T1000 (cell line): ENCODE measurements at places on chromosomes 1 and 21.

DNA sequence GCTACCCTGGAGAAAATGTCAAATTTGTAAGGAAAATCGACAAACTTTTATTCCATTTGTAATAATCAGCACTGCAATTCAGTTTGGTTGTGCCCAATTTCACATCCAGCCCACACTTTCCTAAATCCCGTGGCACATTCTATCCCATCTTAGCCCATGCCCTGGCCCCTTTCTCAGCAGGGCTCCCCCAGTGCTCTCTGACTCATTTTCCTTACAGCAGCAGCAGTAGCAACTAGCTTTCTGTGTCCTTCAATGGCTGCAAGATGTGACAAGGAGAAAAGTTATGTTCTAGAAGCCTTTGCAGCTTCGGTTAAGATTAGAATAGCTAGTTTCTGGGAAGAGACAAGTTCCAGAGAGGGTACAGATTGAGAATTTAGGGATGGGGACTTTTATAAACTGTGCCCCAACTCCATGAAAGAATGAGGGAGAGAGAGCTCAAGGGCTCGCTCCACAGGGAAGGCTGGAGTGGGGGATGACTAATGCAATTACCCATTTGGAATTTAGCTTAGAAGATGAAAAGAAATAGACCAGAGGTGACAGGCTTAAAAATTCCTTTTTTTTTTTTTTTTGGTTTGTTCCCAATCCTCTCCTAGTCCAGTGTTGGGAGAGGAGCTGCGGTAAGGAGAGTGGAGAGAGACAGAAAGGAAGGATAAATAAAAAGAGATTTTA, 47.0 kb upstream of the POU2F1 start:
- DNase-seq: no peak

GRCh38 chr1:223140611-223141405, 2.2 kb downstream of the TLR5 start:
- DNase-seq: no peak

DNA sequence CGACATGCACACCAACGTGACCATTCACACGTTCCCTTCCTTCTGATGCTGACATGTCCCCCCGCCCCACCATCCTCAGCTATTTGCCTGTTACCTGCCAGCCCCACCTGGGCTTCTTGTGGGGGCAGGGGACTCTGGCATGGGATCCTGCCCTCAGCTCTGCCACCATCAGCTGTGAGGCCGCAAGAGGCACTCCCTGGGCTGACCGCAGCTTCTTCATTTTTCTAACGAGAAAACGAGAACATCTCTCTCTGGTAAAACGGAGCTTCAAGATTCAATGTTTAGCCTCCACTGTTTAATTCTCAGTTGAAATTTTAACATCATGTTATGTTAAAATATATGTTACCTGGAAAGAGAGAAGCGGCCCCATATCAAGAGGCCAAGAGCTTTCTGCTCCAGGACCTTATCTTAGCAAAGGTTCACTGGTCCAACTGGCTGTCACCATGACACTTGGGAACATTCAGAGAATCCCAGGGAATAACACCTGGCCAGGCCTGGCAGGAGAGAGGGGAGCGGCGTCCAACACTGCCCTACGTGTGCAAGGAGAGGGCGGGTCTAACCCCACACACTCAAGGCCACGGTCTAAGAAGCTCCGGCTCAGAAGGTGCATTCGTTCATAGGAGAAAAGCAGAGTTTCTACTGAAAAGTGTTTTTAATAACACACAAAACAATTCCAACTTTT, 51.3 kb downstream of the HLCS start:
- DNase-seq: no peak

DNA sequence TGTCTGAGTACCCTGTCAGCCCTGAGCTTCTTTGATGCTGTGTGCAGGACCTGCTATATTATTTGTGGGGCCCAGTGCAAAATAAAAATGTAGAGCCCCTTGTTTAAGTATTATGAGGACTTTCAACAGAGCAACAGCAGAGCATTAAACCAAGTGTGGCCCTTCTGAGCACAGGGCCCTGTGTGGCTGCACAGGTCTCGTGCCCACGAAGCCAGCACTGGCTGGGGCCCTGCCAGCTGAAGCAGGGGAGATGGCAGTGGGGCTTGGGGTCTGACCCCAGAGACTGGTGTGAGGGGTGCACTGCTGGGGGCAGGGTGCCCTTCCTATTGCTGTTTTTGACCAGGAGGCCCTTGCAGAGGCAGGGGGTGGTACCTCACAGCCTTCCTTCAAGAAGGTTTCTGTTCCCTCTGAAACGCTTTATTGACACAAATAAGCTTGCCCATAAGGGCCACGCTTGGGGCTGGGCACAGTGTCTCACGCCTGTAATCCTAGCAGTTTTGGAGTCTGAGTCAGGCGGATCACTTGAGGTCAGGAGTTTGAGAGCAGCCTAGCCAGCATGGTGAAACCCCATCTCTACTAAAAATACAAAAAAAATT, 2.2 kb upstream of the SEMA4A start:
- DNase-seq: no peak

GRCh38 chr1:6038603-6039002, 7.1 kb upstream of the KCNAB2 start:
- DNase-seq: no peak

DNA sequence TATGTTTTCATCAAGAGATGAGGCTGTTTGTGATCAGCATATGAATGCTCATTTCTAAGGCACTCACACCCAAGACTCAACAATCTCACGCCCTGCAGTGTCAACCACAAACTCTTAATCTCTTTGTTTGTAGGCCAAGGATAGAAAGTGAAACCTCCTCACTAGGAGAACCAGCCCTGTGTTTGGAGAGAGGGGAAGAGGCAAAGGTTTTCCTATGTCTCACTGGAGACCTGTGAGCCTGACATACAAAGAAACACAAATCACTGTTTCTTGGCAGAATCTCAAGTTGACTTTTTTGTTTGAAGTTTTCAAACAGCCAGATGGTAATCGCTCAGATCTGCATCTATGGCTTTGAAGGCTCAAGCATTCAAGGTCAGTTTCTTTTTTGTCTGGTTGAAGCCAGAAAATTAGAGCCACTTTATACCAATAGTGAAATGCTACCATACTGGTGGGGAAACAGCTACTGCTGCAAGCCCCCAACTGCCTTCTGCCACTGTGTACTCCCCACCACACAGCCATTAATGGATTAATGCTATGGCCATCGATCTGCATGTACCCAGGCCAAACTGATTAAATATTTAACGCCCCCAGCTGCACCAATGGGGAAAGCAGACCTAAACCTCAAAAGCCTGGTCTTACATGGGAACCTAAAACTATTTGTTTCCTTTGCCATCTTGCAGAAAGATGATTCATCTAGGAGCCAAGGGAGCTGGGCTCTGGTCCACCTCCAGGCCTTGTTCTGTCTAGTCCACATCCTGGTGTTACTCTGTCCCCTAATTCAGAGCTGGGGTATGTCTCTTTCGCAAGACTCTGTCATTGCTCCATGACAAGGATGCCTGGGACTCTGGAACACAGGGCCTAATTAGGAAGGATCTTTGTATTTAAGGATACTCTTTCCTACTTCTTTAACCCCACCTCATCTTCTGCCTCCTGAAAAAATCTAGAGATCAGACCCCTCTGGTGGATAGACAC, 16.3 kb downstream of the PDZK1 start:
- no peak for DNase-seq

- DNase-seq: no peak
These were observed 734 bp downstream of the MED18 start for GRCh38 chr1:28329395-28330153.

GRCh38 chr1:218521414-218522169, 176.5 kb downstream of the TGFB2 start:
- no peak for DNase-seq

DNA sequence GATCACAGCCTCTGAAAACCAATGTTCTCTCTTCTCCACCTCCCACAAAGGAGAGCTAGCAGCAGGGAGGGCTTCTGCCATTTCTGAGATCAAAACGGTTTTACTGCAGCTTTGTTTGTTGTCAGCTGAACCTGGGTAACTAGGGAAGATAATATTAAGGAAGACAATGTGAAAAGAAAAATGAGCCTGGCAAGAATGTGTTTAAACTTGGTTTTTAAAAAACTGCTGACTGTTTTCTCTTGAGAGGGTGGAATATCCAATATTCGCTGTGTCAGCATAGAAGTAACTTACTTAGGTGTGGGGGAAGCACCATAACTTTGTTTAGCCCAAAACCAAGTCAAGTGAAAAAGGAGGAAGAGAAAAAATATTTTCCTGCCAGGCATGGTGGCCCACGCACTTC, 35.8 kb upstream of the TDRD10 start:
- no peak for DNase-seq

DNA sequence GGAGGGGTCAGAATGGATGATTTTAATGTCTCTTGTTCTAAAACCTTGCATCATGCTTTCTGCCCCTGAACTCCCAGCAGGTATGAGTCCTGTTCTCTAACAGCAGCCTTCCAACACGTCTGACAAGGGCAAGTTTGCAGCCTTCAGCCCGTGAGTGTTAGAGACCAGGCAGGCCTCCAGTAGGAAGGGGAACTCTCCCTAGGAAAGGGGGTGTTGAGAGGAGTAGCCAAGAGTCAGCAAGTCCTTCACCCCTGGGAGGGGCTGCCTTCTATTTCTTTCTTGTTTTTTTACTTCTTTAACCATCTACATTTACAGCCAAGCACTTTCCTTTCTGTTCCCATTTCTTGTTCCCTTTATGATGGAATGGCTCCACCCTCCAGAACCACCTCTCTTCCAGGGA, 14.2 kb downstream of the BATF3 start:
- DNase-seq: no peak

- no peak for DNase-seq
These were observed 284.8 kb downstream of the HLX start for GRCh38 chr1:221164029-221164428.

- no peak for DNase-seq
These were observed 50.6 kb upstream of the LAPTM5 start for GRCh38 chr1:30808067-30808662.

DNA sequence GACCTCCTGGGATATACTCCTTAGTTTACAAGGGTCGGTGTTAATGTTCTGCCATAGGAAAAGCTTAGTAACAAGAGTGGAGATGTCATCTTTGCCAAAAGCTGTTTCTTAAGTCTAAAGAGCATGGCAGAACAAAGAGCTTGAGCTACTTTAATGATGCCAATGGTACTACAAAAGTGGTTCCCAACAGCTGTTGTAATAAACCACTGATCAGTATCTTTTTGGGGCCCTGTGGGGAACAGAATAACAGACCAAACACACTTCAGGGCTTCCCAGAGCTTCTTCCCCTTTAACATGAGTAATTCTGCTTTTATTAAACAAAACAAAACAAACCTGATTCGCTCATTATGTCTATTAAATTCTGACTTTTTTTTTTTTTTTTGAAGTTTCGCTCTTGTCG, 116.3 kb downstream of the NCAM2 start:
- no peak for DNase-seq

GRCh38 chr1:117643601-117644000, 37.8 kb downstream of the TENT5C start:
- no peak for DNase-seq

DNA sequence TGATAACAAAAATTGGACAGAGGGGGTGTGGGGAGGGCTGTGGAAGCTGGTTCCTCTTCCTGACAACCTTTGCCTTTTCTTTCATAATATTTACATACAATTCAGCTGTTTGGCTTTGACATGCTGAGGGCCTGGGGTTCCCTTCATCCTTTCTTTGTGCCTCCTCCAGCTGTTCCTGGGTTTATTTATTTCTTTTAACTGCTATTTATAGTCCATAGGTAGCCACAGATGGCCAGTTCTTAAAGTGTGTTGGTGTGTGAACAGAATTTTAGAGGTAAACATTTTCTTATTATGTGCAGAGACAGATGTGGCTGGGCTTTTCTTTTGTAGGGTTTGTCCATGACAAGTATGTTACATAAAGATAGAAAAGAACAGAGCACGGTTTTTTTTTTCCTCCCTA, 34.1 kb upstream of the CNIH3 start:
- no peak for DNase-seq

DNA sequence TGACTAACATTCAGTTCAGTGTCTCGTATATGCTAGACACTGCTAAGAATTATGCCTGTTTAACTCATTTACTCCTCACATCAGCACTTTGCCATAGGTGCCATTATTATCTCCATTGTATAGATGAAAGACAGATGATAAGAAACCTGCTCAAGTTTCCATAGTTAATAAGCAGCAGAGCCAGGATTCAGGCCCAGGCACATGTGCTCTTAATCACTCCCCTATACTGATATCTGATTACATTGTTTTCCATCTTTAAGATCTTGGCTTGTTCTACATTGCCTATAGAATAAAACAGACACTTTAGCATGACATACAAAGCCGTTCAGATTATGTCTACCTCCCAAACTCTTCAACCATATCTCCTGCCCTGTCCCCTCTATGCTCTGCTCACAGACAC, 30.5 kb upstream of the USH2A start:
- no peak for DNase-seq

GRCh38 chr1:211928993-211929637, 98.6 kb upstream of the LPGAT1 start:
- DNase-seq: no peak

- no peak for DNase-seq
These were observed 33.5 kb upstream of the C1orf53 start for GRCh38 chr1:197868751-197869489.

- DNase-seq: no peak
These were observed 5.9 kb upstream of the WDR64 start for GRCh38 chr1:241646201-241646600.

GRCh38 chr1:209802117-209802779, 3.7 kb downstream of the IRF6 start:
- DNase-seq: no peak

- no peak for DNase-seq
These were observed 123.1 kb upstream of the KCNJ6 start for GRCh38 chr21:38039369-38039768.

GRCh38 chr1:113922957-113923356, 6.2 kb upstream of the HIPK1 start:
- DNase-seq: no peak

GRCh38 chr1:15412175-15412800, 2.6 kb downstream of the EFHD2 start:
- DNase-seq: no peak

DNA sequence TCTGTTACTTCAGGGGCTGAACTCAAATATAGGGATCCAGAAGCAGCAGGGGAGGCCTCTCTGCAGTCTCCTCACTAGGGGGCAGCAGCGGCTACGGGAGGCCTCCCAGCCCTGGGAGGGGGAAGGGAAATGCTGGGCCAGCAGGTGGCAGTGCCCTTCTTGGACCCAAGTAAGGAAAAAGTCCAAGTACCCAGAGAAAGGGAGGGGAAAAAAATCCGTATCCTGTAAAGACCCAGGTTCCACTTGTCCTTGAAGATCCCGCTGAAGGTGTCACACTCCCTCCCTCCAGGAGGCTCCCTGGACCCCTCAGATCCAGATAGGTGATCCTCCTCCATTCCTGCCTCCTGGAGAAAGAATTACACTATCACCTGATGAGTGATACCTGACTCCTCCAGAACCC, 14.1 kb upstream of the NUAK2 start:
- DNase-seq: peak; percentile 16

GRCh38 chr1:215539803-215540570, 27.1 kb upstream of the KCTD3 start:
- DNase-seq: no peak
